Upper lobe of right lung (tissue), 1 donor: ENCODE measurements at places on chromosomes 2 and 18.

DNA sequence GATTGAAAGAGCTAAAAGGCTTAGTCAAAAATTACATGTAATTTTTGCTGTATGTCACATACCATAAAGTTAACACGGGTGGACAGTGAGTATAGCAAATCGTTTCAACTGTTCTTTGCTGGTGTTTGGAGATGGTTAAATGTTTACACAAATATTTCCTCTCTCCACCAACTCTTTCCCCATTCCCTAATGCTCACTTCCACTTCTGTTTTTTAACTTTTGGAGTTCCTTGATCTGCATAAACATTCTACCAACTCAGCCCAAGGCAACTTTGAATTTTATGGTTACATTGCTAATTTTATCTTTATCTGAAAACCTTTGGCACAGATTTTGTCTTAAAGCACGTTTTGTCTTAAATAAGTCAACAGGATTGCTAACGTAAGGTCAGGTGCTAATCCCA lies 1.9 kb upstream of the SPOPL start:
- DNase-seq: no peak

DNA sequence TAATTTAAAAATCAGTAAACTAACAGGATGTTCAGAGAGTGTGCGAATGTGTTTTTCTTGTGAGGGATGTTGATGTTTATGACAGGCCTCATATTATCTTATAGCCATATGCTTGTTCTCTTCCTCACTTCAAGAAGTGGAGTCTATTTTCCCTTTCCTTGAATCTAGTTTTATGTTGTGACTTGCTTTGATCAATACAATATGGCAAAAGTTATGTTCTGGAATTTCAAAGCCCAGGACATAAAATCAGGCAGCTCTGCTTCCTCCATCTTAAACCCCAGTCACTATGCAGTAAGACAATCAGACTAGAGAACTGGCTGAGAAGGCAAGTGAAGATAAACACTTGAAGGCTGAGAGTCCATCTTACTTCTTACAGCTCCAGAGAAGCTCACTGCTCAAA lies 585.1 kb upstream of the NETO1 start:
- no peak for DNase-seq

DNA sequence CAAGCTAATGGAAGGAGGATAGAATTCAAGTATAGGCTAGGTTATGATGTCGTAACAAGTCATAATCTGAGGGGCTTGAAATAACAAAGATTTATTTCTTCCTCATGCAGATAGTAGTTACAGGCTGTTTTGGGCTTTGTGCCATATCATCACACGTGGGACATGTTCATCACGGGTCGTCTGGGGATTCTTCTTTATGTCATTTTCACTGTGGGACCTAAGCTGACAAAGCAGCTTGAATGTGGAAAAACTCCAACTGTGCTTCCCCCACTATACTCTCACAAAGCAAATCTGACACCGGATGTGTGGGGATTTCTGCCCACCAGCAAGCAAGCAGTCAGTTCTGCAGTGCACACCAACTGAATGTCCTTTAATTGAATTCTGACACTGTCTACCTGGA lies 124.8 kb downstream of the LTBP1 start:
- DNase-seq: no peak

GRCh38 chr2:120318626-120319025 lies 27.3 kb upstream of the INHBB start:
- DNase-seq: no peak

GRCh38 chr18:22983175-22983574 lies 50.0 kb downstream of the RBBP8 start:
- DNase-seq: no peak

- no peak for DNase-seq
Observed at GRCh38 chr18:53380063-53380639, 844.3 kb downstream of the MBD2 start.

DNA sequence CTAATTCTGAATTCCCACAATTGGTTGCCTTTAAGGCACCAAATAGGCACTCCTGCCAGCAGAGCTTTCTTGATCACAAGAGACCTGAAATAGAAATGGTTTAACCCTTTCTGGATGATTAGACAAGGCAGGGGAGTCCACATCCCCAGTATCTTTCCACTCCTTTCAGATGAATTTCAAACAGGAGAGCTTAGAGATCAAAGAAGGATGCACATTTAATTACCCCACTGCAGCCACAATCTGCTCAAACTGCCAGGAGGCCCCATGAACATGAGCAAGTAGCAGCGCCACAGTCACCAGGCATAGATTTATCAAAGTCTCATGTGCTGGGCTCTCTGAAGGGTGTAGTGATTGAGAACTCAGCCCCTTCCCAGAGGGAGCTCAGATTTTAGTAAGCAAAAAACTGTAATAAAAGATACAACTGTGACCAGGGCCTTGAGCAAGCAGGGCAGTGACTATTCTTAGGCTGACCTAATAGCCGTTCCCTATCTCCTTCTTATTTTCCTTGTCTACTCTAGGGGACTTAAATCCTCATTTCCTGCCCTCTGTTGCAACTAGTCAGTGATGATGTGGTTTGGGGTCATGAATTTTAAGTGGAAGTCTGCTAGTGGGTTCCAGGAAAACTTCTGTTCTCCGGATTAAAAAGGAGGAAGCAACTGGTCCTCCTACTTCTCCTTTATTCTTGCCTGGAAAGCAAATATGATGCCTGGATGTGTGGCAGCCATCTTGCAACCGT lies 53.7 kb downstream of the SLC4A3 start:
- DNase-seq: no peak
